Uterus (tissue), 4 donors: ENCODE measurements at places on chromosomes 6 and 20. TPM values are rescaled to one million over a fixed set of nuclear protein-coding genes. Genes with fewer than 3 reads are reported as not detected.
A peak's percentile ranks its signal among the peaks of the same experiment; 100 is the strongest.

Gene FHL5
- 39.7 TPM for total RNA-seq

Gene LY6G6D
- total RNA-seq, result not detected

Gene ZNF391
- 4.6 TPM for total RNA-seq

Gene TRIM31
- total RNA-seq, result not detected

Gene PIM1
- total RNA-seq, result 2.0 TPM

Gene PRPH2
- total RNA-seq, result not detected

Gene PARD6B
- 2.0 TPM for total RNA-seq

Gene TNFRSF6B
- total RNA-seq, result 4.1 TPM

Gene DYNLRB1
- total RNA-seq, result 289 TPM

Gene ELOVL4
- total RNA-seq, result 1.5 TPM

Gene PPIL6
- total RNA-seq, result 18.0 TPM

Gene SPDEF
- total RNA-seq, result 1.5 TPM

Gene PFDN6
- 33.5 TPM for total RNA-seq

Gene LGSN
- total RNA-seq, result not detected

Gene CRISP2
- total RNA-seq, result not detected

DNA sequence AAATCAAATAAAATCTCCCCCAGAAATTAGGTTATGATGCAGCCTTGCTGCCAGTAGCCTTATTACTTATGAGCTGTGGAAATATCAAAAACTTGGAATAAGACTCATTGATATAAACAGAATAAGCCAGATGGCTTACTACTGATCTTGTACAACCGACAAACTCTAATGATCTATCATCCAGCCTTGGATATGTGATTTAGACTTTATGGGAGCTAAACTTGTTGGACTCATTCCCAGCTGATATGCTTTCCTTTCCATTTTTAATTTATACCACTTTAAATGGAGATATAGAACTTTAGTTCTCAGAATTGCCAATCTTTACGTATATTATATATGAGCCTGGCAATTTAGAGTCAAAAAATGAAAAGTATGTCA is 5.0 kb downstream of the UST start:
- H3K27ac ChIP-seq, result no peak overlapping the region
- H3K27me3 ChIP-seq, result no peaks in the 10 kb centered on the region
- no peaks in the 10 kb centered on the region for H3K4me1 ChIP-seq
- no peak overlapping the region for H3K4me3 ChIP-seq
- DNase-seq, result no peak

GRCh38 chr6:119575721-119576120 is 226.2 kb upstream of the MAN1A1 start:
- H3K4me3 ChIP-seq, result no peak overlapping the region
- no peak for DNase-seq
- no peaks in the 10 kb centered on the region for H3K27me3 ChIP-seq
- H3K4me1 ChIP-seq, result no peaks in the 10 kb centered on the region
- H3K36me3 ChIP-seq, result no peaks in the 10 kb centered on the region
- H3K27ac ChIP-seq, result no peak overlapping the region

GRCh38 chr20:32460683-32461320 is 102.7 kb downstream of the ASXL1 start:
- peaks cover 21% of the 10 kb centered on the region for H3K4me1 ChIP-seq
- no peak overlapping the region for H3K4me3 ChIP-seq
- no peaks in the 10 kb centered on the region for H3K27me3 ChIP-seq

GRCh38 chr6:166540631-166541331 is 45.7 kb downstream of the RAMACL start:
- no peak overlapping the region for H3K4me3 ChIP-seq
- no peak for DNase-seq
- H3K27me3 ChIP-seq, result no peaks in the 10 kb centered on the region

- H3K27ac ChIP-seq, result peak overlapping the region; percentile 40
- H3K27me3 ChIP-seq, result no peaks in the 10 kb centered on the region
- H3K4me3 ChIP-seq, result no peak overlapping the region
Measured at GRCh38 chr20:44643154-44643519, 8.4 kb downstream of the ADA start.

DNA sequence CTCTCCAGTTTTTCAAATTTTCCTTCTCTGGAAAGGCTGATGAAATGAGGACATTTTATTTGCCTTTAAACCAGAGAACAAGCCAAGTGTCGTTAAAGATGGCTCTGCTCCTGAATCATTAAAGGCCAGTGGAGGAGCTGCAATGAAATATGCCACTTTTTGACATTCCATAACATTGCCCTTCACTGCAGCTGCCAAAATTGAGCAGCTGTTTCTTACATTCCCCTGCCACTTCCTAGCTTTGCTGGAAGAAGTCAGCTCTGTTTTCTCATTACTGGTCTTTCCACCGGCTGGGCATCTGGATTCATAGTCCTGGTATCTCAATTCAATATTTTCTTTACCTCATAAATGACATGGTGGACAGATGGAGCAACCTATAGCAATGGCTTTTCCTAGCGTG is 45.5 kb upstream of the NRN1 start:
- no peak overlapping the region for H3K4me3 ChIP-seq
- no peak overlapping the region for H3K27ac ChIP-seq
- H3K27me3 ChIP-seq, result no peaks in the 10 kb centered on the region
- DNase-seq, result no peak

DNA sequence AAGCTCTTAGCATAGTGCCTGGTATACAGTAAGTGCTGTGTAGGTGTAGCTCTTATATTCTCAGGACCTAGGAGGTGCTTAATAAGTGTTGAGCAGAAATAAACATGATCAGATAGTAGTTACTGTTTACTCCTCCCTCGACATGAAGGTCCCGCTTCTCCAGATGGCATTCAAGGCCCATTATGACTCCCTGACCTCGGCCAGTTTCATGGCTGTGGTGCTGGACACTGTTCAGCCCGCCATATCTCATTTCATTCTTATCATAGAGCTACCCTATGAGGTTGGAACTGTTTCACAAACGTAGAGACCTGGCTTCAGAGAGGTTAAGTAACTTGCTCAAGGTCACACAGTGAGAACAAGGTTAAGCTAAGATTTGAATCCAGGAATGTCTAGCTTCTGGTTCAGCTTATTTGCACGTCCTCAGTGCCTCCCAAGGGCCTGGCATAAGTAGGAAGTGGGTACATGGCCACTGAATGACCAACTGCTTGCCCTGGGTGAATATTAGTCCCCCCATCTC is 39.0 kb downstream of the CD40 start:
- H3K36me3 ChIP-seq, result no peaks in the 10 kb centered on the region
- DNase-seq, result no peak
- H3K4me3 ChIP-seq, result no peak overlapping the region
- no peaks in the 10 kb centered on the region for H3K27me3 ChIP-seq
- H3K4me1 ChIP-seq, result no peaks in the 10 kb centered on the region

DNA sequence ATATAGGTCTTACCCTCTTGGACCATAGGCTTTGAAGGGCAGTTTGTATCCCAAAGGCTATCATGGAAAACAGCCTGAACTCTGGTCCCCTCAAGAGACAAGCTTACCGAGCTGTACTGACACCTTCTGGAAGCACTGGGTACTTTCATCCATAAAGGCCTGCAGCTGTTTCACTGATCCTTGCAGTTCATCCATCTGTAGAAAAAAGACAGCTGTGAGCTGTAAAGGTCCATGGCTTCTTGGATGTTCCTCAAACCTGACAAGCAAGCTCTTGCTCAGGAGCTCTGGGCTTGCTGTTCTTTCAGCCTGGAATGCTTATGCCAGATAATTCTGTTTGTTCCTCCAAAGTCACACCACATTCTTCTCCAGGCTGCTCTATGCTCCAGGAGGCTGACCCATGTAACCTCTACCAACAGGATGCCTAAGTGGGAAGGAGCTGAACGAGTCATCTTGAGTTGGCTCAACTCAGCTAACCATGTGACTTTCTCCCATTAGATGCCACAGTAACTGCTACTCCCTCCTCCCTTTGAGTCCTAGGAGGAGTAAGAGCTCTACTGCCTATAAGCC is 8.8 kb upstream of the NDRG3 start:
- no peaks in the 10 kb centered on the region for H3K4me1 ChIP-seq
- no peaks in the 10 kb centered on the region for H3K36me3 ChIP-seq
- H3K27me3 ChIP-seq, result no peaks in the 10 kb centered on the region
- DNase-seq, result peak; percentile 44
- no peak overlapping the region for H3K4me3 ChIP-seq

DNA sequence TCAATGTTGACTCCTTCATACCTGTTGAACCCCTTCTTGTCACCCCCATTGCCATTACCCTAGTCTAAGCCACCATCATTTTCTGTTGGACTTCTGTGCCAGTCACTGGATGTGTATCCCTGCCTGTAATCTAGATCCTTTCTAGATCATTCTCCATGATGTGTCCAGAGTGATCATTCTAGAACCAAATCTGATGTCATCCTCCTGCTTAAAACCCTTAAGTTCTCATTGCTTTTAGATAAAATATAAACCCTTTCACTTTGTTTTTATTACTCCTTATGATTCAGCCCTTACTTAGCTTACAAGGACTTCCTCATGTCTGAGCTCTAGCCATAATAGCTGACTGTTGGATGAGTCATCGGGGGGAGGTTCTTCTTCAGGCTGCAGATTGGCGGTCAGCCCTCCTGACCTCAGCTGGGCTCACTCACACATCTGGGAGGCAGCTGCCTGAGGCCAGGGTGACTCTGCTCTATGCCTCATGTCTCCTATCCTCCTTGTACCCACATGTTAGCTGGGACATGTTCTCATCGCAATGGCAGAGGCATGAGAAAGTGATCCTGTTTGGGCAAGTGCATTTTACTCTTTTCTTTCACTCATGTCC is 287.6 kb downstream of the ESR1 start:
- H3K36me3 ChIP-seq, result no peaks in the 10 kb centered on the region
- peak overlapping the region; percentile 81 for H3K27ac ChIP-seq
- H3K4me3 ChIP-seq, result no peak overlapping the region
- DNase-seq, result peak; percentile 82
- no peaks in the 10 kb centered on the region for H3K4me1 ChIP-seq

DNA sequence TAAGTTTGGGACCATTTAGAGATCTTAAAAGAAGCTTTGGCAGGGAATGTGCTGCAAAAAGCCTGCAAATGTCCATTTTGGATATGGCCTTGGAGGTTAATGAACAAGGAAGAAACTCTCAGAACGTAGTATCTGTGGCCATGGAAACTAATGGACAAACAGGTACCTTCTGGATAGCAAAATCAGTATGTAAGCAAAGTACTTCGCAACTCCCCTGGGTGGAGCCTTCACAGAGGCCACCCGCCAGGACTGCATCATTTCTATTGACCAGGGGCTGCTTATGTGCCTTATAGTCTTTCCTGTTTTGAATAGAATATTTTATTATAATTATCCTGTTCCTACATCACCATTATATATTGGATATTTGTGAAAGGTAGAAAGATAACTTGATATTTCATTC is 510.8 kb upstream of the SYNCRIP start:
- no peak overlapping the region for H3K4me3 ChIP-seq
- H3K4me1 ChIP-seq, result no peaks in the 10 kb centered on the region
- H3K36me3 ChIP-seq, result no peaks in the 10 kb centered on the region
- DNase-seq, result no peak
- no peaks in the 10 kb centered on the region for H3K27me3 ChIP-seq

DNA sequence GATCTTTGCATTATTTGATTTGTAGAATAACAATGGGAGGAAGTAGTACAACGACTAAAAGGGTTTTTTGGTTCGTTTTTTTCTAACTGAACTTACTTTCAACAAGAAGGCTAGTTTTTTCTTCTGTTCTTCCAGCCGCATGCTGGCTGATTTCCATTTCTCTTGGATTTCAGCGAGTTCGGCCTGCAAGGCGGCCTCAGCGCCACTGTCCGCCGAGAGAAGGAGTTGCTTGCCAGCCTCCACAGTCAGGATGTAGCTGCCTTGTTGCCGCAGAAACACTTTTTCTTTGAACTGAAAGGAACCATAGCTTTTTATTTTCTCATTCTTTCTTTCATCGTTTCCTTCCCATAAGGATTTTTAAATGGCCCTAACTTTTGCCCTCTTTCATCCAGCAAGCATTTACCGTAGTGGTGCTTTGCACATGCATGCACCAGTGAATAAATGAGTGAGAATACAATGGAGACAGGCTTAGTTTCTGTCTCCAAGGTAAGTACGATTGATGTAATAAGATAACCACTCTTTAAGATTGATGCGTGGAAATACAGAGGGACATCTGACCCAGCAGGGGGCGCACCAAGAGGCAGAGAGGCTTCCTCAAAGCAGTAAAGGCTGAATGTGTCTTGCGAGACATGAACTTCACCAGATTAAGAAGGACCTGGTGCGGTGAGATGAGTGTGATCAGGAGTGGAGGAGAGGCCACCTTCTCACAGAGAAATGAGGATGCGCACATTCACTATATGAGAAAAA is 398.8 kb downstream of the ESR1 start:
- DNase-seq, result peak; percentile 76
- H3K4me3 ChIP-seq, result no peak overlapping the region
- no peaks in the 10 kb centered on the region for H3K4me1 ChIP-seq
- peak overlapping the region; percentile 69 for H3K27ac ChIP-seq
- no peaks in the 10 kb centered on the region for H3K27me3 ChIP-seq
- no peaks in the 10 kb centered on the region for H3K36me3 ChIP-seq

GRCh38 chr20:12014276-12014675 is 96.6 kb downstream of the BTBD3 start:
- no peaks in the 10 kb centered on the region for H3K36me3 ChIP-seq
- no peak for DNase-seq
- H3K4me1 ChIP-seq, result no peaks in the 10 kb centered on the region
- H3K4me3 ChIP-seq, result no peak overlapping the region

DNA sequence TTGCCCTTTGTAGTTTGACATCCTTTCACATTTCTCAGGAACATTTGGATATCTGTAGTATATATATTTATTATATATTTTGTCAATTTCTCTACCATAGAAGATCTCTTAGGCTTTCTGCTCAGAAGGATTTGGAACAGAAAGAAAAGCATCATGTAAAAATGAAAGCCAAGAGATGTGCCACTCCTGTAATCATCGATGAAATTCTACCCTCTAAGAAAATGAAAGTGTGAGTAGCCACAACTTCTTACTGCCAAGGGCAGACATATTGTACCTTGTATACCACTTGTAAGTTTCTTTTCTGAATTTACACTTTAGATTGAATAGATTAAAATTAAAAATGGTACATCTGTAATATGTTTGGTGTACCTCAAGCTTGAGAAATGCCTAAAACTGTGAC is 31.2 kb downstream of the TPX2 start:
- no peak overlapping the region for H3K4me3 ChIP-seq
- no peaks in the 10 kb centered on the region for H3K36me3 ChIP-seq

- no peaks in the 10 kb centered on the region for H3K4me1 ChIP-seq
- DNase-seq, result peak; percentile 57
- no peak overlapping the region for H3K4me3 ChIP-seq
- H3K36me3 ChIP-seq, result no peaks in the 10 kb centered on the region
Measured at GRCh38 chr6:107657755-107658461, 166.2 kb downstream of the SCML4 start.

DNA sequence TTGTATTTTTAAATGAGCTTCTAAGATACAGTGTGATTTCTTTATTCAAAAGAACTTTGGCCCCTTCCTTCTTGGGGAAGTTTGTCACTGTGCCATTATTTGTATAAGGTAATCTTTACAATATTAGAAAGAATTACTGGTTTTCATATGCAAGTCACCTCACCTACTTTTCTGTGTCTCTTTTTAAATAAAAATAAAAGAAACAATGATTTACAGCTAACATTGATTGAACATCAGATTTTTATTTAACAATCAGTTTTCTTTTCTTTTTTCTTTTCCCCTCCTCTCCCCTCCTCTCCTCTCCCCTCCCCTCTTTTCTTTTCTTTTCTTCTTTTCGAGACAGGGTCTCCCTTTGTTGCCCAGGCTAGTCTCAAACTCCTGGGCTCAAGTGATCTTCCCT is 46.0 kb downstream of the CDC40 start:
- no peaks in the 10 kb centered on the region for H3K27me3 ChIP-seq
- no peak overlapping the region for H3K4me3 ChIP-seq
- H3K27ac ChIP-seq, result no peak overlapping the region
- H3K36me3 ChIP-seq, result no peaks in the 10 kb centered on the region
